ENCODE measurements at places on chromosomes 11 and 22.
A peak's percentile ranks its signal among the peaks of the same experiment; 100 is the strongest.

GRCh38 chr11:33214187-33214586 is 43.0 kb upstream of the HIPK3 start:
- DNase-seq = no peak

DNA sequence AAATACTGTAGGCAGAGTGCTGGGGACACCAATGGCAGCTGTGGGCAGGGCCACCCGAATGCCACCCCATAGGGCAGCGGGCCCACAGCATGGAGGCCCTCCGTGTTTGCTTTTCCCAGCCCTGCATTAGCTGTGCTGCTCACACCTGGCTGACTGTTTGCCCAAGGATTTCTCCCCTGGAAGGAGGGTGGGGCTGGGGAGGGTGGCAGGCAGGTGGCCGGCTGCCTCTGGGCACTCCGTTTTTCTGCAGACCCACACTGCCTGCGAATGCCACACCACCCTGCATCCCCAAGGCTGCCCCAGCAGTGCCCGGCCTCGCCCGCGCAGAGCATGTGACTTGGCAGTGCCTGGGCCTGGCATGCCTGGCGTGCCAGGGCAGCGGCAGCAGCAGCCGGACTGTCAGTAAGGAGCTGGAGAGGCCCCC is 19.6 kb downstream of the DAGLA start:
- DNase-seq = no peak

DNA sequence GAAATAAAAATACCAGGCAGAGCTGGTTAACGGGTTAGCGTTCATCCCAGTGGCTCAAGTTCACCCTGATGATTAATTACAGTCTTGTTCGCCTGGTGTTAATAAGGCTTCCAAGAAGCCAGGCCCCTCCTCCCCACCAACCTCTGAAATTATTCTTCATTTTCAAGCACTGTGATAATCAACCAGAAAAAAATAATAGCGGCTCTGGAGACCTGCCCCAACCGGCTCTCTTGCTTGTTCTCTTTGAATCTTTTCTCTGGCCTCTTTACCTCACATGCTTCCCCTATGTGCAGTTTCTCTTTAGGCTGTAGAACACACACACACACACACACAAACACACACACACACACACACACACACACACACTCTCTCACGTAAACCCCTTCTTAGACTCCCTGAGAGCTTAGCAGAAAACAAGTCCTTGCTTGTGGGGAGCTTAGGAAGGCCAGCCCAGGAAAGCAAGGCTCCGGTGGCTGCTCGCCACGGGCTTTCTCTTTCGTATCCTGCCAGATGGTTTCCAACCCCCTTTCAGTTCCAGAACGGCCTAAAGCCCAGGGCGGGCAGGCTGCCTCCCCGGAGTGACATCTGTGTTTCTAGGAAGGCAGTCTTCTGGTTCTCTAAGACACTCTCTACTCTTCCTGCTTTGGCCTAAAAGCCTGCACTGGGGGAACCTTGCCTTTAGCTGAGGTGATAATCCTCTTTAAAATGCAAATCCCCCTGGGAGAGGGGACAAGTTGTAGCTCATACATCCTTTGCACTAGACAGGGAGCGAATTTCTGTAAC is 106.4 kb upstream of the SESN3 start:
- DNase-seq = peak; percentile 6

- no peak for DNase-seq
Observed at GRCh38 chr11:126098204-126098769, 35.6 kb upstream of the CDON start.

- DNase-seq = peak; percentile 73
Observed at GRCh38 chr11:34356913-34357700, 703 bp downstream of the ABTB2 start.

GRCh38 chr11:80593648-80594374 is 1153.0 kb upstream of the TENM4 start:
- DNase-seq = no peak

GRCh38 chr11:61273178-61274078 is 21.7 kb downstream of the VWCE start:
- no peak for DNase-seq

DNA sequence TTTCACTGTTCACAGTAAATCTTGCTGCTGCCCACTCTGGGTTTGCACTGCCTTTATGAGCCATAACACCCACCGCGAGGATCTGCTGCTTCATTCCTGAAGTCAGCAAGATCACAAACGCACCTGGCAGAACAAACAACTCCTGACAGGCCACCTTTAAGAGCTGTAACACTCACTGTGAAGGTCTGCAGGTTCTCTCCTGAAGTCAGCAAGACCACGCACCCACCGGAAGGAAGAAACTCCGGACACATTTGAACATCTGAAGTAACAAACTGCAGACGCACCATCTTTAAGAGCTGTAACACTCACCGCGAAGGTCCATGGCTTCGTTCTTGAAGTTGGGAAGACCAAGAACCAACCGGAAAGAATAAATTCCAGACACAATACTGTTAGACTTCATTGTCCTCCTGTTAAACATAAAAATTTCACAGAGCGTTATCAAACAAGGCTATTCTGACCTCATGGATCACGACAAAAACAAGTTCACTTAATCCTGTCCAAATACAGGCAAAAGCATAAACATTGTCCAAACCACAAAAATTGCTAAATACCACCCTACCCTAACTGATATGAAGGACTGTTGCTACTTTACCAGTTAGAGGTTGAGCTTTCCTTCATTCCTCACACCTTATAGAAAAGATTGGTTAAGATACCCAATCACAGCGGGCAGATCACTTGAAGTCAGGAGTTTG is 3.0 kb upstream of the CCDC117 start:
- no peak for DNase-seq

DNA sequence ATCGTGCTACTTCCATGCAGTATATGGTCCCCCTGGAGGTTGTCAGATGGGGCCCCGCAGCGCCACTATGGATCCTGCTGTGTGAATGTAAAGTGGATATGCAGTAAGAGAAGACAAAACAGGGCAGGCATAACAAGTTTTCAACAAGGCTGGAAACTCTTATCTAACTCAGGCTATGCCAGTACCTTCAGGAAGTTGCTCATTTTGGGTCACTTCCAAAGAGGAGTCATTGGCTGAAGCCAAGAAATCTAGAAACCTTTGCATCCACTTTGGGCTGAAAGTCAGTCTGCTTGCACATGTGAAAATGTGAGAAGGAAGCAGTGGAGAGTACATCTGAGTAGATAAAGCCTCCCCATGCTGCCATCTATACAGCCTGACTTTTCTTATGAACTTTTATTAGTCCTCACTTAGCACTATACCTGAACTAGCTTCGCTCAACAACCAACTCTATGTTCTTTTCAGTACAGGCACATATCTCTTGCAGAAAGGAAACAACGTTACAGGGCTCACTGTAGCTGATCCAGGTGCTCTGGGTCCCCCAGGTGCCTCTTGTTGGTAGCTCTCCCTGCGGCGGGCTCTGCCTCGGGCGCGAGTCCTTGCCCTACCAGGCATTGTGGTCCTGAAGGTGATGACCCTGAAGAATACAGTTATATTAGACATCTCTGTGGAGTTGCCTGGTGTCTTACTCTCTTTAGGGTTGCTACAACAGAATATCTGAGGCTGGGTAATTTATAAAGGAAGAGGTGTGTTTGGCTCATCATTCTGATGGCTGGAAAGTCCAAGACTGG is 12.4 kb downstream of the PIWIL3 start:
- DNase-seq = no peak

GRCh38 chr11:92702805-92703448 is 266.5 kb upstream of the MTNR1B start:
- DNase-seq = no peak

DNA sequence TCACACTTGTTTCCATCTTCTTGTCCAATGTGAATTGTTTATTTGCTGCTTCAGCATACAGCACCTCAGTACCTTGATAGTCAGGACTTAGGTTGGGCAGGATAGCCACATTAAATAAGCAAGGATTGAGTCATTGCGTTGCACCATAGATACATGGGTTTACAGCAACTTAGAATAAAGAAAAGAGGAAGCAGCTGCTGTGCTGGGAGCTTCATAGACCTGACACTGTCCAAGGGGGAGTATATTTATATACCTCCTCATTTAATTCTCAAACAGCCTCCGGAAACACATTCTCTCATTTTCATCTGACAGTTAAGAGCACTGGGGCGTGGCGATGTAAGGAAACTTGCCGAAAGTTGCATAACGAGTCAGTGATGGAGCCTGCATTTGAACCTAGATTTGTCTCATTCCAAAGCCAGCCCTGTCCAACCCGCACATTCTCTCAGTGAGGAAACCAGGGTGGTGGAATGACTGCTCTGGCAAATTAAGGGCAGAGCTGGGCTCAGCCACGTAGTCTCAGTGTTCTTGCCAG is 42.2 kb downstream of the UBASH3B start:
- peak; percentile 72 for DNase-seq

GRCh38 chr11:94128291-94128745 is 323 bp upstream of the PANX1 start:
- DNase-seq = no peak

- DNase-seq = no peak
Observed at GRCh38 chr22:27387561-27387960, 414.0 kb downstream of the MN1 start.

GRCh38 chr11:10751581-10751940 is 515 bp downstream of the CTR9 start:
- DNase-seq = no peak

DNA sequence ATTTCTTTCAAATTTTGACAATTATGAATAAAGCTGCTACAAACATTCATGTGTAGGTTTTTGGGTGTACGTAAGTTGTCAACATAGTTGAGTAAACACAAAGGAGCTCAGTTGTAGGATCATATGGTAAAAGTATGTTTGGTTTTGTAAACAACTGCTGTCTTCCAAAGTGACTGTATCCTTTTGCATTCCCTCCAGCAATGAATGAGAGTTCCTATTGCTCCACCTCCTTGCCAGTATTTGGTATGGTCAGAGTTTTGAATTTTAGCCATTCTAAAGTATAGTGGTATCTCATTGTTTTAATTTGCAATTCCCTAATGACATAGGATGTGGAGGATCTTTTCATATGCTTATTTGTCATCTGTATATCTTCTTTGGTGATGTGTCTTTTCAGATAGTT is 28.0 kb upstream of the PHOX2A start:
- no peak for DNase-seq

GRCh38 chr11:110185599-110185998 is 92.4 kb downstream of the ZC3H12C start:
- no peak for DNase-seq
